ENCODE measurements at places on chromosomes 2 and 18. TPM values are rescaled to one million over a fixed set of nuclear protein-coding genes. Genes with fewer than 3 reads are reported as not detected.
A peak's percentile ranks its signal among the peaks of the same experiment; 100 is the strongest.

Gene ZBTB7C
- 40.5 TPM for total RNA-seq

Gene DIPK1C
- total RNA-seq, result not detected

Gene TXNDC2
- 0.49 TPM for total RNA-seq

Gene AGXT
- total RNA-seq, result not detected

GRCh38 chr2:150441784-150442183 lies 45.7 kb downstream of the RND3 start:
- no peaks in the 10 kb centered on the region for H3K27me3 ChIP-seq
- no peaks in the 10 kb centered on the region for H3K4me1 ChIP-seq
- no peaks in the 10 kb centered on the region for H3K36me3 ChIP-seq
- no peak overlapping the region for H3K4me3 ChIP-seq
- no peak overlapping the region for H3K27ac ChIP-seq
- no peak for DNase-seq

GRCh38 chr2:106800976-106801655 lies 84.9 kb downstream of the ST6GAL2 start:
- no peaks in the 10 kb centered on the region for H3K36me3 ChIP-seq
- H3K27ac ChIP-seq, result no peak overlapping the region
- no peak overlapping the region for H3K4me3 ChIP-seq

GRCh38 chr2:216702756-216703155 lies 7.4 kb upstream of the IGFBP5 start:
- no peaks in the 10 kb centered on the region for H3K27me3 ChIP-seq
- DNase-seq, result no peak

DNA sequence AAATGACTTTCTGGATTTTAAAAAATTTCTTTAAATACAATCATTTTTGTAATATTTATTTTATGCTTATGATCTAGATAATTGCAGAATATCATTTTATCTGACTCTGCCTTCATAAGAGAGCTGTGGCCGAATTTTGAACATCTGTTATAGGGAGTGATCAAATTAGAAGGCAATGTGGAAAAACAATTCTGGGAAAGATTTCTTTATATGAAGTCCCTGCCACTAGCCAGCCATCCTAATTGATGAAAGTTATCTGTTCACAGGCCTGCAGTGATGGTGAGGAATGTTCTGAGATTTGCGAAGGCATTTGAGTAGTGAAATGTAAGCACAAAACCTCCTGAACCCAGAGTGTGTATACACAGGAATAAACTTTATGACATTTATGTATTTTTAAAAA lies 79.5 kb downstream of the ITGA4 start:
- H3K27ac ChIP-seq, result no peak overlapping the region
- no peaks in the 10 kb centered on the region for H3K4me1 ChIP-seq
- no peaks in the 10 kb centered on the region for H3K27me3 ChIP-seq
- peaks cover 7% of the 10 kb centered on the region for H3K36me3 ChIP-seq
- no peak for DNase-seq

DNA sequence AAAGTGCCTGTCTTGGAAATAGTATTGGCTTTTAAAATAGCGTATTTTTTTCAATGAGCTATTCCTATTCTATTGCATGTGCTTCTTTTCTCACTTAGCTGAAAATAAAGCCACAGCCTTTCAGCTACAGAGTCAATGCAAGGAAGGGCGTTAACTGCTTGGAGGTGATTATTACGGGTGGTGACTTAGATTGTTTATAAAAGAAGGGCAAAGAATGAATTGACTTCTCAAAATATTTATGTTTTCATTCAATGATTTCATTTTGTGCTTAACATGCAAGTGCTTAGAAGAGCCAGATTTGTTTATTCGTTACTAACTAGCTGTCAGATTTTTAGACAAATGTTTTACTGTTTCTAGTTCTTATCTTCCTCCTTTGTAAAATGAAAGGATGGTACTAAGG lies 2.8 kb upstream of the CHN1 start:
- no peak overlapping the region for H3K4me3 ChIP-seq
- no peaks in the 10 kb centered on the region for H3K36me3 ChIP-seq
- H3K27me3 ChIP-seq, result no peaks in the 10 kb centered on the region

- no peak for DNase-seq
- no peak overlapping the region for H3K4me3 ChIP-seq
- H3K36me3 ChIP-seq, result no peaks in the 10 kb centered on the region
- no peak overlapping the region for H3K27ac ChIP-seq
- no peaks in the 10 kb centered on the region for H3K27me3 ChIP-seq
Observed at GRCh38 chr2:152352616-152353015, 17.6 kb downstream of the FMNL2 start.

DNA sequence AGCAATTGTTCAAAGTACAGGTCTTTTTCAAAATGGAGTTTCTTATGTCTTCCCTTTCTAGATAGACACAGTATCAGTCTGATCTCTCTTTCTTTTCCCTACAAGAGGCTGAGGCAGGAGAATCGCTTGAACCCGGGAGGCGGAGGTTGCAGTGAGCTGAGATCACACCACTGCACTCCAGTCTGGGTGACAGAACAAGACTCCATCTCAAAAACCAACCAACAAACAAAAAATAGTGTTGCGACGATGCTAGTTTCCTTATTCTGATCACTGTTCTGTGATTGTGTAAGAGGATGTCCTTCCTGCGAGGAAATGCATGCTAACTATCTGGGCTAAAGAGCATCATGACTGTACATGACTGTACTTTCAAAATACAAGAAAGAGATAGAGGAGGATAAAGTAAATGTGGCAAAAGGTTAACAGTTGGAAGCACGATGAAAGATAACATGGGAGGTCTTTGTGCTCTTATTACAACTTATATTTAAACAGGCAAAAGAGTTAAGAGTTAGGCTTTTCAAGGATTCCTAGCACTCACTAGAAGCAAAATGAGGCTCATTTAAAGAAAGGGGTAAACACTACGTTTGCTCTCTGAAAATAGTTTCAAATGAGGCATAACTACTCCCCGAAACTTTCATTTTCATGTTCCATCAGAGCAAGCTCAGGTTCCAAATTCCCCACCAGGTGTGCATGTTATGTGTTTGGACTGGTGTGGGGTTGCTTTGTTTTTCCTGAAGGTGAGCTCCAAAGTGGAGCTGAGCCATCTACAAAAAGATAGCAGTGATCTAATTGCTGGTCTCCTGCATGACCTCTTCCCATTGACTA lies 23.8 kb downstream of the SOWAHC start:
- no peaks in the 10 kb centered on the region for H3K4me1 ChIP-seq
- no peak overlapping the region for H3K4me3 ChIP-seq
- DNase-seq, result no peak
- H3K36me3 ChIP-seq, result no peaks in the 10 kb centered on the region
- H3K27me3 ChIP-seq, result no peaks in the 10 kb centered on the region

- DNase-seq, result no peak
- no peak overlapping the region for H3K4me3 ChIP-seq
- peak overlapping the region; percentile 39 for H3K27ac ChIP-seq
- H3K36me3 ChIP-seq, result no peaks in the 10 kb centered on the region
- H3K27me3 ChIP-seq, result no peaks in the 10 kb centered on the region
Observed at GRCh38 chr18:62450546-62451410, 72.0 kb upstream of the ZCCHC2 start.

- H3K27ac ChIP-seq, result no peak overlapping the region
- no peak overlapping the region for H3K4me3 ChIP-seq
- no peaks in the 10 kb centered on the region for H3K27me3 ChIP-seq
- H3K36me3 ChIP-seq, result no peaks in the 10 kb centered on the region
- no peak for DNase-seq
- H3K4me1 ChIP-seq, result no peaks in the 10 kb centered on the region
Observed at GRCh38 chr2:31023541-31023940, 114.7 kb downstream of the GALNT14 start.

DNA sequence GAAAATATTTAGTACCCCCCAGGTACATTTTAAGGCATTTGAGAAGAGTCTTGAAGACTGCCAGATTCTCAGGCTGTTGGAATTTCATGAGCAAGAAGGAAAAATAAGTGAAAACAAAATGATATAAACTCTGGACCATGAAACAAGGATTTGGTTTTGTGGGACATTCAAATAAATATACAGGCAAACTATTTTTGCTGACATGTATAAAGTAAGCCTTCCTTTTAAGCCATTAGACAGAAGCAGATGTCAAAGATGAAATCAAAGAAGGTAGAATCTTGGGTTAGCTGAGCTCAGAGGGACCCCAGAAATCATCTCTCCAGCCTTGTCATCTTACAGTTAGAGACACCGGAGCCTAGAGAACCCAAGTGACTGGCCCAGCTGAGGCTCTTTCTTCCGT lies 51.3 kb upstream of the ACSL3 start:
- no peaks in the 10 kb centered on the region for H3K36me3 ChIP-seq
- DNase-seq, result no peak
- H3K4me1 ChIP-seq, result no peaks in the 10 kb centered on the region
- H3K4me3 ChIP-seq, result no peak overlapping the region
- no peaks in the 10 kb centered on the region for H3K27me3 ChIP-seq

- DNase-seq, result no peak
- no peak overlapping the region for H3K27ac ChIP-seq
- no peaks in the 10 kb centered on the region for H3K27me3 ChIP-seq
Observed at GRCh38 chr18:7607540-7608173, 40.5 kb downstream of the PTPRM start.

DNA sequence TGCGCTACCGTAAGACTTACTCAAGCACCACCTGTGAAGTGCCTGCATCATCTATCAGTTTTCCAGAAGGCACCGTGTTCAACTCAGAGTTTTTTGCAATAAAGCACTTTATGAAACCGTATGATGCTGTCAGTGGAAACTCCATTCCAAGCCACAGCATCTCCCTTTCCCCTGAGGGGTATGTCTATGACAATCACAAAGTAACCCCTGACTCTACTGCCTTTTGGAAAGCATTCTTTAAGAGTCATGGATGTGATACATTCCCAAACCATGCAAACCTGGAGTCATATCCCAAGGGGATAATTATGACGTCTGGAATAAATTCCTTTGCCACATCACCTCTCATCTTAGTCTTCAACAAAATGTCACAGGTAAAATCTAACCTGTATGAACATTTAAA lies 39.2 kb downstream of the UNC50 start:
- H3K27me3 ChIP-seq, result no peaks in the 10 kb centered on the region

DNA sequence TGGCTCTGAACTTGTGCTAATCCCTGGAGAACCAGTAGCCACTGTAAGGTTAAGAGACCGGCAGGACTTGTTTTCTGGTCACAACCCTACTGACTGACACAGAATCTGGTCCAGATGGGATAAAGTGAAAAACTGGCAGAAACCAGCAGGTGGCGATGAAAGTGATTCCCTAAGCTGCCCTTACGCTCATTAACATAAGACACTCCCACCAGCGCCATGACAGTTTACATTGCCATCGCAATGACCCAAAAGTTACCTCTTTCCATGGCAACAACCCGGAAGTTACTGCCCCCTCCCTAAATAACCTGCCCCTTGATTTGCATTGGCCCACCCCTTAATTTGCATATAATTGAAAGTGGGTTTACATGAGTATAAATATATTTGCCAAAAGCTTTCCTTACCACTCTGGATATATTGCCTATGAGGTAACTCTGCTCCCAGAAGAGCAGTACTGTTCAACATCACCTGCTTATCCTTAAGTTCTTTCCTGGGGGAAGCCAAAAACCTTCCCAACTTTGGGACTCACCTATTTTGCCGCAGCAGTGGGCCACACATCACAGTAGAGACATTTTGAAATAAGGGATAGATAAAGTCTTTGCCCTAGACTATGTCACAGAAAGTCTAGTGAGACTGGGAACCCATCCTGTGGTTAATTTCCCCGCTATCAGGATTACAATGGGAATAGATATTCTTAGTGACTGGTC lies 35.8 kb upstream of the AFF3 start:
- H3K4me1 ChIP-seq, result no peaks in the 10 kb centered on the region
- H3K27me3 ChIP-seq, result no peaks in the 10 kb centered on the region
- no peaks in the 10 kb centered on the region for H3K36me3 ChIP-seq
- DNase-seq, result peak; percentile 55
- H3K4me3 ChIP-seq, result no peak overlapping the region
- H3K27ac ChIP-seq, result no peak overlapping the region

- H3K4me3 ChIP-seq, result no peak overlapping the region
- no peaks in the 10 kb centered on the region for H3K36me3 ChIP-seq
- no peaks in the 10 kb centered on the region for H3K27me3 ChIP-seq
- DNase-seq, result no peak
Observed at GRCh38 chr18:9348079-9348671, 13.6 kb downstream of the TWSG1 start.

DNA sequence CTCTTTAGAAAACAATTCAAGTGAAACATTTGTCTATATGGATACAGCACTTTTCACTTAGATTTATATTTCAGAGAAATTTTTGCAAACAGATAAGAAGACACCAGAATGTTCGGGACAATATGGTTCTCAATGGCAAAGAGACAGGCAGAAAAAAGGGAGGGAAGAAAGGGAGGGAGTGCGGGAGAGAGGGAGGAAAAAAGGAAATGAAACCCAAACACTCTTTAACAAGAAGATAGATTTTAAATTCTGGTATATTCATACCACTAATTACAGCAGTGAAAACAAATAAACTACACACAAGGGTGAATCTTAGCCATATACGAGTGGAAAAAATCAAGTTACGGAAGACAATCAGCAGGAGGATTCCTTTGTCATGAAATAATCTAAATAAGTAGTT lies 3.0 kb downstream of the PASK start:
- peaks cover 15% of the 10 kb centered on the region for H3K4me1 ChIP-seq
- H3K36me3 ChIP-seq, result no peaks in the 10 kb centered on the region
- H3K27me3 ChIP-seq, result no peaks in the 10 kb centered on the region
- no peak for DNase-seq
- no peak overlapping the region for H3K4me3 ChIP-seq

DNA sequence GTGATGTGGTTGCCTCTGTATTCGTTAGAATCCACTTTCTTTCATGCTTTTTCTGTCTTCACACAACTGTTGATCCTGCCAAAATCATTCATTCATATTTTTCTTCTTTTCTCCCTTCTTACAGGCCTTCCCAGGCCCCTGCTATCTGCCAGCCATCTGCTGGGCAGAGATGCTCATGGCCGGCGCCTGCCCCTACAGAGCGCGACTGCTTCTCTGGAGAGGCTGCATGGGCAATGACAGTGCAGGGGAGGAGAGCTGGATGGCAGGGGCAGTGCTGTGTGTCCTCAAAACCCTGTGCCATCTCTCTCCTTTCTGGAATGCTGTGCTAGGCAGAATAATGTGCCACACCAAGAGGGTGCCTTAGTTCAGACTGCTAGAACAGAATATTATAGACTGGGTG lies 125.2 kb downstream of the INHBB start:
- peak overlapping the region; percentile 73 for H3K27ac ChIP-seq
- H3K36me3 ChIP-seq, result no peaks in the 10 kb centered on the region
- H3K4me3 ChIP-seq, result no peak overlapping the region

DNA sequence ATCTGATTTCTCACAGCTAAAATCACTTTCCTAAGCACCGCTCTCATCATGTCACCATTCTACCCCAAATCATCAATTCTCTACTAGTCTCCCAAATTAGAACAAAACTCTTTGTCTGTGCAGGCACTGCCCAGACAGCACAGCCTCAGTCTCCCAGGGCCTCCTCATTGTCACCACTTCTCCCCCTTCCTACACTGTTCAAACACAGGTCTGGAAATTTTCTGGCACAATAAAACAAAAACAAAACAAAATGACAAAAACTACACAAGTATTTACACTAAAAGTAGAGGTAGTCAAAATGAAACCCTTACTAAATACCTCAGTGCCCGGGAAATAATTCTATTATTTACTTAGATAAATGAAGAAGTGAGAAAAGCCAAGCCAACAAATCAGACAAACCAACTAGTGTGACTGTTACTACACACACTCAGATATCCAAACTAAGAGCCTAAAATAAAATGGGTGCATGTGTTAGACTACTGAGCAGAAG lies 156.2 kb upstream of the DNMT3A start:
- H3K4me1 ChIP-seq, result no peaks in the 10 kb centered on the region
- no peak overlapping the region for H3K27ac ChIP-seq
- no peak overlapping the region for H3K4me3 ChIP-seq
- H3K36me3 ChIP-seq, result no peaks in the 10 kb centered on the region
- no peaks in the 10 kb centered on the region for H3K27me3 ChIP-seq

Measured in vagina (tissue), 2 donors.